Hepatocyte (in vitro differentiated cells): ENCODE measurements at places on chromosomes 5 and 9. TPM values are rescaled to one million over a fixed set of nuclear protein-coding genes. Genes with fewer than 3 reads are reported as not detected.

GRCh38 chr5:155275222-155275621 lies 261.7 kb downstream of the KIF4B start:
- no peak for DNase-seq

- DNase-seq: no peak
These were observed 48.9 kb downstream of the RASEF start for GRCh38 chr9:83013867-83014605.

CTNNAL1 gene
- total RNA-seq: 46.3 and 54.5 TPM in 2 replicates

DNA sequence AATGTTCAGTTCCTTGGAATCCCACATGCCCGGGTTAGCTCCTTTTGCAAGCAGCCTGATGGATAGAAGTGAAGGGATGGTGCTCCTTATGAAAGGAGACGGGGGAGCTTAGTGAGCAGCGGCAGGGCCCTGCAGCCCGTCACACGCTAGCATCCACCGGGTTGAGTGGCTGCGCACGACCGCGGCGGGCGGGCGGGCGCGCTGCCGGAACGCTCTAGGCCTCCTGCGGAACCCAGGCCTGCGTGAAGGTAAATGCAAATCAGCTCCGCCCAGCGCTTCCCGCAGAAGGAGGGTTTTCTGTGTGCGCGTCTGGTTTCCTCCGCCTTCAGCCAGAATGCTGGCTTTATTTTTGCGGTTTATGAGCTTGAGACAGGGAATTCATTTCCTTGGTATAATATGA lies 19.8 kb downstream of the IL12B start:
- peak; percentile 74 for DNase-seq

DNA sequence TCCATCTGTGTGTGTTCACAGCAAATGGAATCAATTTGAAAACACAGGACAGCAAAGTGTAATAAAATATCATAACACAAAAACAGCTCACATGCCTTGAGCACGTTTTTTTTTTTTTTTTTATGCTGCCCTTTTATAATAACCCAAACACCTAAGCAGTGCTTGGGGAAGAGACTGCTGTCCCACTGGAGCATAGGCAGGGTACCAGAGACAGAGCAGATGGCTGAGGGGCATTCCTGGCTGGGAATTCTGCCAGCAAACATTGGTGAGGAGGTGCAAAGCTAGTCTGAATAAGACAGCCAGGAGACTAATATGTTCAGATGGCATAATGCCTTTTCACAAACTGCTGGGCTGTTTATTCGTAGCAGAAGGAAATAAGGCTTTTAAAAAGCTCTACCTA lies 58.1 kb upstream of the SV2C start:
- DNase-seq: no peak

- no peak for DNase-seq
These were observed 24.0 kb downstream of the TRIP13 start for GRCh38 chr5:916441-917293.

GRCh38 chr9:118303216-118303615 lies 599.0 kb downstream of the TLR4 start:
- no peak for DNase-seq

- no peak for DNase-seq
These were observed 477.4 kb upstream of the ADAMTS16 start for GRCh38 chr5:4662756-4663155.

GRCh38 chr9:125995706-125996105 lies 248.5 kb downstream of the PBX3 start:
- DNase-seq: no peak

DNA sequence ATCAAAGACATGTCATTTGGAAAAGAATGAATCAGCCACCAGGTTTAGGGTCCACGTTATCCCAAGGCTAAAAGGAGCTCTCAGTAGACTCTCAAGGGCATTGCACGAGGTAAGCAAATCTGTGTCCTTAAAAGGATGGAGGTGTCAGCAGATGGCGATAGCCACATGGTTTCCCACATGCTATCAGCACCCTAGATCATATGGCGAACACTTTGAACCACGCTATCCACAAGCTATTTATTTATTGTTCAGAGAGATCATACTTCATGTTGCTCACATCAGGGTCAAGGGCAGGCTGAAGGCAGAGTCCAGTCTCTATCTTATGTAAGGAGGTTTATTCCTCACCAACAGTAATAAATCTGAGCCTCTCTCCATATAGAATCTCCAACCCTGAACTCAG lies 43.7 kb downstream of the CDH6 start:
- DNase-seq: no peak

DNA sequence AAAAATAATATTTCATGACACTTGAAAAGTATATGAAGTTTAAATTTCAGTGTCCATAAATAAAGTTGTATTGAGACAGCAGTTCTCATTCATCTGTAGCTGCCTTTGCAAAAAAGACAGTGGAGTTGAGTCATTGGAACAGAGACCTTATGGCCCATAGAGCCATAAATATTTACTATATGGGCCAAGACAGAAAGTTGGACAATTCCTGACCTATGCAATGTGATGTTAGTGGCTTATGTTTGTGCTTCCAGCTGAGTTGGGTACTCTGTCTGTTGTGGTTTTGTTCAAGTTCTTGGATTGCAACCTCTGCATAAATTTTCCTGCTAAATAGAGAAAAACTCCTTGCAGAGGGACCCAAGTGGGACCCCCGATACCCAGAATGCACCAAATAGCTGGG lies 69.8 kb downstream of the KCNIP1 start:
- DNase-seq: no peak

DNA sequence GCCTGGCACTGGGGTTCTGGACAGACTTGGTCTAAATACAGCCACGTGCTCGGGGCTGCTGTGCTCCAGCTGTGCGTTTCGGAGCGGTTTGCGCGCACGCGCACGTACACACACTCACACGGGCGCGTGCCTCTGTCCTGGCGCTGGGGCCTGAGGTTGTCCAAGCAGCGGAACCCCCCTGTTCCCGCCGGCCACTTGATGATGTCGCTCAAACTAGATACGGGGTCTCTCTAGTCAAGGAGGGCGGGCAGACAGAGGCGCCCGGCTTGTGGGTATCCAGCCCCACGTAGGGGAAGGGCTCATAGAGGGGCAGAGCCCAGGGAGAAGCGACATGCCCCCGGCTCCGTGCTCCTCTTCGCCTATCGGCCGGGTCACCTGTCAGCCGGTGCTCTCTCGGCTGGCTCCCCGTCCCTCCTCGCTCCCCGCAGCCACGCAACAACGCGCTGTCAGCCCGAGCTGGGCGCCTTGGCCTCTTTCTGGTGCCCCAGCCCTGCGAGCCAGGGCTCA lies 8.9 kb downstream of the NR2F1-AS1 start:
- DNase-seq: no peak

DNA sequence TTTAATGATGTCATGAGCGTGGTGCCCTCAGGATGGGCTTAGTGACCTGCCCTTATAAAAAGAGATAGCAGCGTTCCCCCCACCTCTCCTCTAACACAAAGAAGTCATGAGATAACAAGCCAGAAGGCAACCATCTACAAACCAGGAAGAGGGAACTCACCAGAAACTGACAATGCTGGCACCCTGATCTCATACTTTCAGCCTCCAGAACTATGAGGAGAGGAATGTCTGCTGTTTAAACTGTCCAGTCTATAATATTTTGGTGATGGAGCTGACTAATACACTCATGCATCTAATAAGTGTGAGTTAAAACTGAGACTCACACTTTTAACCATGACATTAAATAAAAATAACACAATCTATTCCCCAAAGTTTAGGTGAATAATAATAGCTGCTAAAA lies 156.1 kb upstream of the SPEF2 start:
- no peak for DNase-seq

ZNF618 gene
- 8.4 and 10.2 TPM in 2 replicates for total RNA-seq

- DNase-seq: no peak
These were observed 40.3 kb downstream of the ADAM19 start for GRCh38 chr5:157535042-157535865.

LIFR gene
- total RNA-seq: 61.3 and 83.8 TPM in 2 replicates

- DNase-seq: peak; percentile 58
These were observed 7.7 kb upstream of the TSLP start for GRCh38 chr5:111063709-111064322.

- DNase-seq: no peak
These were observed 82.1 kb downstream of the AMBP start for GRCh38 chr9:113995963-113996362.

DNA sequence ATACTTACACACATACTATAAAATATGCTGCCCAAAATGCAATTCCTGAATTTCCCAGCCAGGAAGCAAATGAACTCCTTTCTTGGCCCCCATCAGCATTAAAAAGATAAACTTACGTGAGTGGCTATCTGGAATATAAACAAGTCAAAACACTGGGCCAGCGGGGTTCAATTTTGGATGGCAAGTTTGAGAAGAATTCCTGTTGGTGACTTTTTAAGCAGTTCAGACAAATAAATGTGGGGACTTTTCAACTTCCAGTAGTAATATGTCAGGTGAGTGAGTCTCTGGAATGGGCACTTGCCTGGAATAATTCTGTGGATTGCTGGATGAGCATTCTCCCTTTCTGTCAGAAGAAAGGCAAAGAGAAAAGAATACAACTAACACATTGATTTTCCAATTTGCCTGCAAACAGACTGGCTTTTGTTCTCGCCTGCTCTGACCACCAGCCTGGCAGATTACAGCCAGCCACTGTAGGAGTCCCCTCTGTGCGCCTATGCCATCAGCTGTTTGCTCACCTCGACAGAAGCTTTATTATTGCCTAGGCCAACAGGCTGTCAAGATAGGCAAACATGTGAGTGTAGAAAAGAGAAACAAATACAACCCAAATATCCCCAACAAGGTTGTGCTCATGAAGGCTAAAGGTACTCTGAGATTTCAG lies 78.6 kb downstream of the MRPS27 start:
- no peak for DNase-seq

OLFML2A gene
- 2.6 and 3.4 TPM in 2 replicates for total RNA-seq

GRCh38 chr9:131395157-131396098 lies 1.5 kb downstream of the PRRC2B start:
- peak; percentile 44 for DNase-seq

APBA1 gene
- total RNA-seq: 6.4 and 12.0 TPM in 2 replicates

CDC25C gene
- total RNA-seq: 2.3 and 3.7 TPM in 2 replicates

PCDHB3 gene
- total RNA-seq: 3.8 and 4.1 TPM in 2 replicates

PTPN3 gene
- 11.8 and 12.1 TPM in 2 replicates for total RNA-seq

DNA sequence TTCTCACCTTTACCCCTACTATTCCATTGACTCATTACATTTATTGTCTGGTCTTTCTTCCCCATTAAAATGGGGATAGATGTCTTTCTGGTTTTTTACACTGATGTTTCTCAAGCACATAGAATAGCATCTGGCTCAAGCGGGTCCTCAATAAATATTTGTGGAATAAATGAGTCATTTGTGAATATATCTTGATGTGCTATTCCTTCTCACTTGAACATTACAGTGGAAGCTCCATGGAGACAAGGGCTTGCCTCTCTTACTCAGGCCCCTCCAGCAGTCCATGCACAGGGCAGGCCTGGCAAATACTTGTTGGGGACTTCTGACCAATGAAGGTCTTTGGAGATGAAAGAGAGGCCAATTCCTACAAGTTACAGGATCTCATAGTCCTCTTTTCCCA lies 151.7 kb upstream of the TAS2R1 start:
- DNase-seq: no peak

CD14 gene
- total RNA-seq: 0.84 and 2.3 TPM in 2 replicates

GRCh38 chr9:95004411-95005277 lies 278.1 kb downstream of the AOPEP start:
- peak; percentile 87 for DNase-seq

CCNJL gene
- total RNA-seq: 6.6 and 8.1 TPM in 2 replicates

DNA sequence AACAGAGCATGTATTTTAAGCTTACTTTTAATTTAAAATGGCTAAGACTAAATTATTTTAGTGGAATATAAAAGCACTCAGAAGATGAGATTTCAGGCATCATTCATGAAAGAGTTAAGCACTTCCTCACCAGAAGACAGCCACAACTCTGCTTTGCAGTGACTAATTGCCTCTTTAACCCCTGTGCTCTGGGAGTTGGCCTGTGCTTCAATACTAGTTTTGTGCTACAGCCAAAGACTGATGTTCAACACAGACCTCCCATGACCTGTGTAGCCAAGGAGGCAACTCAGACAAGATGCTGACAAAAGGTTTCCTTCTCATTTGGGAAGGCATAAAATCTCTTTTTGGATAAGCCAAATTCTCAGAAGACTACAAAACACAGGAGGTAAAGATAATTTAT lies 353.5 kb downstream of the FBXL17 start:
- no peak for DNase-seq

C8G gene
- 5.7 and 15.7 TPM in 2 replicates for total RNA-seq

ZNF300 gene
- total RNA-seq: 8.5 and 10.0 TPM in 2 replicates
